ENCODE measurements at places on chromosomes 6 and 20.

GRCh38 chr20:60204601-60205000, 246.4 kb downstream of the CDH26 start:
- DNase-seq: no peak

- no peak for DNase-seq
These were observed 277.0 kb upstream of the TBX18 start for GRCh38 chr6:85041376-85041775.

DNA sequence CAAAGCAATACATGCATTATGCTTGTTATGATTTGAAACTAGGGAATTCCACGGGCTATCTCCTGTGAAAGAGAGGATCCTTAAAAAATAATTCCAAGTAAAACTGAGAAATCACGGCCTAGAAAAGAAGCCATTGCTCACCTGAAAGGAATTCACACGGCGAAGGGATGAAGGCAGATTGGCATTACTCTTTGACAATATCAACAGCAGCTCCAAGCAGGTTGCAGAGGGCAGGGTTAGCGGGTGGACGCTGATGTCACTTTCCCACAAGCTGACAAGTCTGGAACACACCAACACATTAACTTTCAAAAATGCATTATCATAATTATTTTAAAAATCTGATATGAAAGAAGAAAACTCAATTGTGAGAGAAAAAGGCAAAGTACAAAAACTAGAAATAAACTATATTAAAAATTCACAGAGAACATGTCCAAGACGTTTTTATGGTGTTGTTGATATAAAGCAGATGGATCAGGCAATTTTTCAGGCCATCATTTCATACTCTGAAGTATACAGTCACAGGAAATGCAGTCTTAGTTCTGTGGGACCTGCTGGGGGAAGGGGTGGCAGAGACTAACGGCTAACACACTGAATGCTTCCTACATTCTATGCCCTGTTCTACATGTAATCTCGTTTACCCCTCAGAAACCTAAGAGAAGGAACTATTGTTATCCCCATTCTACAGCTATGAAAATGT, 108.3 kb downstream of the UBE3D start:
- no peak for DNase-seq

- no peak for DNase-seq
These were observed 13.2 kb upstream of the ASXL1 start for GRCh38 chr20:32344835-32345506.

DNA sequence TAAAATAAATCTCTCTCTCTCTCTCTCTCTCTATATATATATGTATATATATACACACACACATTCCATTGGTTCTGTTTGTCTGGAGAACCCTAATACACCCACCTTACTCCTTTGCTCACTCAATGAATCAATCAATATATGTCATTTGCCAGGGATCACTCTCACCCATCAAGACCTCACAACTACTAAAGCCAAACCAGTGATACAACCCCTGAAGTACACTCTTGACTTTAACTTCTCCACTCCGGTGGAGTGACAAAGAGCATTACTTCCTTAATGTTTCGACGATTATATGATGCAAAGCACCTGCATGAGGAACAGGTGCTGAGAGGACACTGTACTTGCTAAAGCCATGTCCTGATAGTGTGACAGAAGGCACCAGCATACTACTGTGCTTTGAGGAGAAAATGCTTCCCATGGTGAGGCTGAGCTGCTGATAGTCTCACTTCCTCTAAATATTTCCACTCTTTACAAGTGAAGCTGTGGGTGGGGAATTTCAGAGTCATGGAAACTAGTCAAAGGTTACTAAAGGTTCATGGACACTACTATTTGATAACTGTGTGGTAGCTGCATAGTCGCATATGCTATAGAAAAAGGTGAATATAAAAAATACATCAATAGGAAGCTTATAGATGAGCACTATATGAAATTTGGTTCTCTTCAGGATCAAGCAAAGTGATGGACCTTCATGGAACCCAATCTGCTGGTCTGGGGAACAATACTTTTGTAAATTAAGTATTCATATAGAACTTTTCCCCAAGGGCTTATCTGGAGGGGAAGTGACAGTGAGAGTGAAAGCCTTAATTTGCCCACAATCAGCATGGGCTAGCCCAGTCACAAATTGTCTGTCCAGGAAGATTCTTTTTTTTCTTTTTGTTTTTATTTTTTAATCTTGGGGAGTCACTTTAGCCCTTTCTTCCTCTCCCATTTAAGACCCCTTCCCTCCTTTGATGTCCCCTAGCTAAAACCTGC, 141.9 kb upstream of the NEDD9 start:
- no peak for DNase-seq

- DNase-seq: no peak
These were observed 59.7 kb downstream of the BTBD9 start for GRCh38 chr6:38580030-38580429.
